ENCODE measurements at places on chromosomes 12 and 14. TPM values are rescaled to one million over a fixed set of nuclear protein-coding genes. Genes with fewer than 3 reads are reported as not detected.

GRCh38 chr12:17215759-17216570 is 610.0 kb upstream of the LMO3 start:
- no peak for ATAC-seq

HAL gene
- total RNA-seq, result 0.10 TPM

SYNE3 gene
- total RNA-seq, result 28.0 TPM

GRCh38 chr14:93657875-93658274 is 130.4 kb downstream of the PRIMA1 start:
- ATAC-seq, result no peak

- ATAC-seq, result no peak
These were observed 53.6 kb downstream of the FBXW8 start for GRCh38 chr12:116964054-116965050.

GRCh38 chr14:70177081-70177800 is 11.5 kb downstream of the SLC8A3 start:
- ATAC-seq, result no peak

DNA sequence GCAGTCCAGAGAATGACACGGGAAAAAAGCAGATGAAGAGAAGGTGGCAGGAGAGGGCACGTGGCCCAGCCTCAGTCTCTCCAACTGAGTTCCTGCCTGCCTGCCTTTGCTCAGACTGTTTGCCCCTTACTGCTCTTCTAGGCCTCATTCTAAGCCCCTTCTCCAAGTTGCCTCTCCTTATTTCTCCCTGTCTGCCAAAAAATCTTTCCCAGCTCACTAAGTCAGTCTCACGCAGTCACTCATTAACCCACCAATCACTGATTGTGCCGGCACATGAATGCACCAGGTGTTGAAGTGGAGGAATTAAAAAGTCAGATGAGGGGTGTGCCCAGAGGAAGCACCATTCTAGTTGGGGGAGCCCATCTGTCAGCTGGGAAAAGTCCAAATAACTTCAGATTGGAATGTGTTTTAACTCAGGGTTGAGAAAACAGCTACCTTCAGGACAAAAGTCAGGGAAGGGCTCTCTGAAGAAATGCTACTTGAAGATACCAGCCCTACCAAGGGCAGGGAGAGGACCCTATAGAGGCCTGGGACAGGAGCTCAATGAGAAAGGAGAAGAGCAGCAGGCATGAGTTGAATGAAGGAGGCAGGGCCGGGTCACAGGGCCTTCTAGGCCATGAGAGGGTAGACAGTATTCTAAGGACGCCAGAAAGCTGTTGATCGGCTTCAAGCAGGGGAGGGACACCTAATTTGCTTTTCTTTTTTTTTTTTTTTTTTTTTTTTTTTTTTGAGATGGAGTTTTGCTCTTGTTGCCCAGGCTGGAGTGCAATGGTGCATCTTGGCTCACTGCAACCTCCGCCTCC is 40.9 kb downstream of the DAD1 start:
- no peak for ATAC-seq

KRT3 gene
- total RNA-seq, result not detected

DNA sequence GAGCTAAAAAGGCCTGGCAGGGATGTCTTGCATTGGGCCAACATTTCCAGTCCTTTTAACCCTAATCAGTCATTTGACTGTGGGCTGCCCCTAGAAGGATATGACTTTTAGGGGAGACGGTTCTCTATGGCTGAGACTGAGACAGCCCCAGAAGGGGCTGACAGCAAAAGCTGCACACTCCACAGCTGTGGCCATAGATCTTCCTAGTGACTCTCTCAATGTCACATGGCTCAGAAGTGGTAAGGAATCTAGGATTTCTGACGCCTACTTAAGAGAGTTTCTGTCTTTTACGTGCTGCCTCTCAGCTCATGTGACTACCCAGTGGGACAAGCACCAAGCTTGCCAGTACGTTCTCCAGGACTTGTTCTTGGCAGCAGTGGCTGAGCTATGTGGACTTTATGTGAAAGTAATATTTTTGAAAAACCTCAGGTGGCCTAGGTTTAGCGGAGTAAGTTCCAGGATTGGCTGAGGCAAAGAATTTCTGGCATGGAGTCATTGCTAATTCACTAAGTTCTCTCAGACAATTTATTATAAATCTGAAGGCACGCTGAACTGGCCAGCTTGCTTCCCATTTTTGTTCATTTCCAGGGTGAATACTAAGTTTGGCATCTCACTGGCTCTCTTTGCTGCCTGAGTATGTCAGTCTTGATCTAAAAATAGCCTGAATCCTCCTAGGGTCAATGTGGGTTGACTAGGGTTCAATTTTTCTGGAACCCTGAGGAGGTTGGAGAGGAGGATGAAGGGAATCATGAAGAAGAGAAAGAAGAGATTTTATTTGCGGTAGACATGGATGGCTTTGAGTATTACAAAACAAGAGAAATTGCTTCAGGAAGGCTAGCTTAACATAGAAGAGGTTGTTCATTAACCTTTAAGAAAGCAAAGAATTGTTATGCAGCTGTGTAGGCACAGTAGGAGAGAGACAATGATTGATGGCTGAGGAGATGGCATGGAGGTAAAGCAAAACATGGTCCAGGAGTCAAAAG is 271.8 kb downstream of the AEBP2 start:
- ATAC-seq, result peak; percentile 96

DNA sequence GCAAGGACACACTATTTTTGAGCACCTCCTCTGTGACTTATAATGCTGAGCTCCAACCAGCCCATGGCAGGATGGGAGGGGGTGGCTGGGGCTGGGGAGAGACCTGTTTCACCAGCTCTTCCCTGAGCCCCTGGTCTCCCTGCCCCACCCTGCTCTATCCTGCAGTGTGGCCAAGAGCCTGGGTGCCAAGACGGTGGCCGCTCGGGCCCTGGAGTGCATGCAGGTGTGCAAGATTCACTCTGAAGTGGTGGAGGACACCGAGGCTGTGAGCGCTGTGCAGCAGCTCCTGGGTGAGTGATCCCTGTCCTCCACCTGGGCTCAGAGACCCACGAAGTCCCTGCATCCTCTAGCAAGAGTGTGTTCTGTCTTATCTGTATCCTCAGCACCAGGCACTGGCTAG is 14.4 kb downstream of the SDSL start:
- no peak for ATAC-seq

PDE3A gene
- 104 TPM for total RNA-seq

- no peak for ATAC-seq
These were observed 93.9 kb upstream of the NCOR2 start for GRCh38 chr12:124661341-124661740.

DCN gene
- total RNA-seq, result 2,825 TPM

LALBA gene
- total RNA-seq, result not detected

VWF gene
- total RNA-seq, result 94.3 TPM

CABP1 gene
- total RNA-seq, result 1.2 TPM

SLC25A47 gene
- not detected for total RNA-seq

DNA sequence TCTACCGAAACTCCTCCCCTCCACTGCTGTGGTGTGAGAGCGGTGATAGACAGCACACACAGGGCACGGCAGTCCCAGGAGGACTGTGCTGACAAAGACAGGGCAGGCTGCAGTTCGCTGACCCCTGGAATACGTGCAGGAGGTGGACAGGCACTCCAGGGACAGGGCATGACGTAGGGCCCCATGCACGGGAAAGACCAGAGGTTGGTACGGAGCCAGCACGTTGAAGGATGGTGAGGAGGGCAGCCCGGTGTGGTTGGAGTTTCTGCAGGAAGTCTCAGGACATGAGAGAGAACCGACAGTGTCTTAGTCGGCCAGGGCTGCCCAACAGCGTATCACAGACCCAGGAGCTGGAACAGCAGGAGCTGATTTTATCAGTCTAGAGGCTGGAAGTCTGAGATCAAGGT is 254.2 kb upstream of the FKBP4 start:
- ATAC-seq, result peak; percentile 37

DNA sequence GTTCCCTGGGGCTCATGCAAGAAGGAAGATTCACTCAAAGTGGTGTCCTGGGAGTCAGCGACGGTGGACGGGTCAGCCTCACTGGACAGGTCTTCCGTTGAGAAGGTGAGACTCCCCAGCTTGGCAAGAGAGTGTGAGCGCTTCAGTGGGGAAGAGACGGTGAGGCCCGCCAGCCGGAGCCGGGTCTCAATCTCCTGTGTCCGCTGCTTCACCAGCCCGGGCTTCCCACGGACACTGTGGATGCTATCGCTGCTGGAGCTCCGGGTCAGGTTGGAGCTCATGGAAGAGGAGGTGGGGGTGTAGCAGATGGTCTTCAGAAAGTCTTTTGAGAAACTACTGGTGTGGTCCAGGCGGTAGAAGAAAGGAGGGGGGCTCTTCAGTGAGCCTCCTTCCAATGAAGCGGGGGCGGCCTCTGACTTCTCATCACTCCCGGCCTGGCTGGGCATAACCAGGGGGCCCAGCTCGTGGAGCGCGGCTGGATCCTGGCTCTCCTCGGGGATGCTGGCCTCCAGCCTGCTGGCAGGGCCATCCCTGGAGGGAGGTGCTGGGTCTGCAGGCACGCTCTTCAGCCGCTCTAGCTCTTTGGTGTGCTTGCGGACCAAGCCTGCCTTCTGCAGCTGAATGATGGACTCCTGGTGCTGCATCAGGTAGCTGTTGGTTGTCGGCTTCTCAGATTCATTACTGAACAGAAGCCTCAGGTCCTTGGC is 56.9 kb upstream of the CORO1C start:
- ATAC-seq, result peak; percentile 67

DNA sequence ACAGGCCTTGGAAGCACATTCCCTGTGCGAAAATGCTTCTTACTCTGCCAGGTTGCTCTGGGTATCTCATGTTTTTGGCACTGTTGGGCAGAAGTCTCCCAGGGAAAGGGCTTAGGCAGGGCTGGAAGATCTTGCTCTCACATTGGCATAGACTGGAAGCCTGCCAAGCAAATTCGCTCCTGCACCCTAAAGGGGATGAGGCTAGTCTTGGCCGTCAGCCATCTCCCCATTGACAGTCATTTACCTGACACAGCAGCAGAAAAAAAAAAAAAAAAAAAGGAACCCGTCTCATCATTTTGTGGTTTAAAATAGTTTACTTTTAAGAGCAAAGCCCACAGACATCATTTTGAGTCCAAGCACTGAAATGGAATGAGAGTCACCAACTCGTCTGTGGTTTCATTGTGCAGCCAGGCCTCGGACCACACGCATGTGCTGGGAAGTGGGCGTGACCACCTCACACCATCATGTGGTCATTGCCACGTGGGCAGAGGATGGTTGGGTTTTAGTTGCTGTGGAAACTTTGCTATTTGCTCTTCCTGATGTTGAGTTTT is 84.8 kb downstream of the NRXN3 start:
- no peak for ATAC-seq

DDX24 gene
- total RNA-seq, result 203 TPM

- ATAC-seq, result no peak
These were observed 1019.8 kb downstream of the GALC start for GRCh38 chr14:86973177-86973576.

DNA sequence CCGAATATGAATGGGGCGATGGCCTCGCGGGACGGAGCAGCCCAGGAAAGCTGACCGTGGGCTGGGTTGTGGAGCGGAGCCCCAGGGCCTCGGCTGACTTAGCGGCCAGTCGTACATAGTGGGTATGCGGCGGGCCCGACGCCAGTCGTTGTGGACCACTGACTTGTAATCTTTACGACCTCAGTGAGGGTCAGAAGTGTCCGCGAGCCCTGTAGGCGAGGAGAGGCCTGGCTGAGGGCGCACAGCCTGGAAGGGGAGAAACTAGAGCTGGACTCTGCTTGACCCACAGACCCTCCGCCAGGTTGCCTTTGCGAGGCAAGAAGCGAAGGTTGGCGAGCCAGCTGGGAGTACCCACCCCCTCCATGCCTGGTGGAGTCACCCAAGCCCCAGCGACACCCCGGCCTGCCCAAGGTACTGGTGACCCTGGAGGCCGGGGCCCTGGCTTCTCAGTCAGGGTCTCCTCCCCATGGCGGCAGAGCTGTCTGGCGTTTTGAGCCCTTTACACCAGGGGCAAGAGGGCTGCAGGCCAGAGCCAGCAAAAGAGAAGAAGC is 15.6 kb upstream of the DYNC1H1 start:
- no peak for ATAC-seq

TEX52 gene
- not detected for total RNA-seq

- no peak for ATAC-seq
These were observed 42.1 kb downstream of the FOXN3 start for GRCh38 chr14:89374908-89375307.

KICS2 gene
- total RNA-seq, result 6.1 TPM

CD63 gene
- 764 TPM for total RNA-seq

- no peak for ATAC-seq
These were observed 120.2 kb downstream of the MON2 start for GRCh38 chr12:62586850-62587249.

DNA sequence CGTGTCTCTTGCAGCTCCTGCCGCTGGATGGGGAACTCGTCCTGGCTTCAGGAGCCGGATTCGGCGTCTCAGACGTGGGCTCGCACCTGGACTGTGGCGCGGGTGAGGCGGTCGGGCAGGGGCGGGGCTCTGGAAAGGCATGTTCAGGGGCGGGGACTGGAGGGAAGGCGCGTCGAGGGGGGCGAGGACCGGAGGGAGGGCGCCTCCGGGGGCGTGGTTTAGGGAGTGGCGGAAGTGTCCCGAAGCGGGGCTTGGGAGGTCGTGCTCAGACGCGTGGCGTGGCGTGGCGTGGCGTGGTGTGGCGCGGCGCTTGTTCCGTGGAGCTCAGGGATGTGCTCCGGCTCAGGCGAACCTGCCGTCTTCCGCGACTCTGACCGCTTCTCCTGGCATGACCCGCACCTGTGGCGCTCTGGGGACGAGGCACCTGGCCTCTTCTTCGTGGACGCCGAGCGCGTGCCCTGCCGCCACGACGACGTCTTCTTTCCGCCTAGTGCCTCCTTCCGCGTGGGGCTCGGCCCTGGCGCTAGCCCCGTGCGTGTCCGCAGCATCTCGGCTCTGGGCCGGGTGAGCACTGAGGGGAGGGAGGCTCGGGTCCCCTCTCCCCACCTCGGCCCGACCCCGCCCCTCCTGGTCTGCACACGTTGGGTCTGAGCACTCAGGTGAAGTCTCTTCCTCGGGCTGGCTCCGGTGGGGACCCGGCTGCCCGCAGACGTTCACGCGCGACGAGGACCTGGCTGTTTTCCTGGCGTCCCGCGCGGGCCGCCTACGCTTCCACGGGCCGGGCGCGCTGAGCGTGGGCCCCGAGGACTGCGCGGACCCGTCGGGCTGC is 6.2 kb downstream of the AMN start:
- peak; percentile 57 for ATAC-seq

TAS2R10 gene
- not detected for total RNA-seq

GRCh38 chr14:23933742-23934128 is 19.8 kb upstream of the DHRS4 start:
- ATAC-seq, result no peak

GRCh38 chr12:1852076-1852475 is 31.7 kb downstream of the LRTM2 start:
- ATAC-seq, result no peak

DNA sequence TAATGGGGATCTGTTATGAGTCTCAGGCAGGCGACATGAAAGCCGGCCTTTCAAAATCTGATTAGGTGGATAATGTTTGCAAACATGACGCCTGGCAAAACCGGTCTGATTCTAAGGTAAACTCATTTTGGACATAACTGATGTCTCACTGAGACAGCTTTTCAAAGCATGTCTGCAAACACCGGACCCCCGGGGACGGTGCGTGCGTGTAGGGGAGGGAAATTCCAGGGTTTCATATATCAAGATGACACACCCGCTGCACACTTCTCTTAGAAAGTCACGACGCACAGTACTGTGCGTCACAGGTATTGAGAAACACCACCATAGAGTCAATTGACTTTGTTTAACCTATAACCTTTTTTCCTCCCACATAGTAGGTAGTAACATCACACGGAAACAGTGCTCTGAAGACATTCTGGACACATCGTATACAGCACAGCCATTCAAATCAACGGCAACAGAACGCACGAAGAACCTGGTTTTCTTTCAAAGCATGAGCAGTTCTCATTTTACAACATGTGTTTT is 43.9 kb upstream of the TESC start:
- no peak for ATAC-seq

GRCh38 chr12:3655328-3655900 is 97.5 kb downstream of the CRACR2A start:
- no peak for ATAC-seq
